Head of caudate nucleus (tissue), 42 donors: ENCODE measurements at places on chromosomes 6 and 20.

DNA sequence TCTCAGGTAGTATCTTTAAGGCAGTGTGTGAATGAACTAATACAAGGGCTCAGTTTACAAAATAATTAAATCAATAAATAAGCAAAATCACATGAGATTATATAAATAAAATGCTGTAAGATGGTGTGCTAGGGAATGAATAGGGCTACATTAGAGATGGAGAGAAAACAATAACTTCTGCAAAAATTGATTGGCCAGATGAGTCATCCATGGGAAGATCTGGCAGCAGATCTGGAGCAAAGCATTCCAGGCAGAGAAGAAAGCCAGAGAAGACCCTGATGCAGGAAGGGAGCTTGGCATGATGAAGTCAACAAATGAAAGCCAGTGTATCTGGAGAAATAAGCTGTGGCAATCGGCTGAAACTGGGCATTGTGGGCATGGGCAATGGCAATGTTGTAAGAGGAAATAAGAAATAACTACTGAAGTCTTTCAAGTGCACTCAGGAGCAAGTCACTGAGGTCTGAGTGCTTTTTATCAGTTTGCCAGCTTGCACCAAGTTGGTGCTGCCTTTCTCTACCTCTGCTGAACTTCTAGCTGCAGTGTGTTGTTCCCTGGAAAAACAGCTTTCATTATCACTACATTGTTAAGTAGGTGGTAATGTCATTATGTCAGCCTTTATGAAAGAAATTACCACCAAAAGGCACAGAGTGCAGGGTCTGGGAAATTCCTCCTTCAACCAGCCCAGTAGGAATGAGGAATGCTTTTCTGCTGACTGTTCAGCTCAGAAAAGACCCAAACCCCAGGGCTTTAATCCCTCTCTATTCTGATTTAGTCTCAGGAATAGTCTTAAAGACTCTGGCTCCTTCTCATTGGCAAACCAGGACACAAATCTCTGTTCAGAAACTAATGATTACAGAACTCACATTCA lies 231.6 kb downstream of the HTR1B start:
- no peak for DNase-seq

- DNase-seq, result no peak
Observed at GRCh38 chr6:163415620-163416556, 1.4 kb downstream of the QKI start.

- DNase-seq, result no peak
Observed at GRCh38 chr6:2796861-2797260, 31.7 kb downstream of the WRNIP1 start.

DNA sequence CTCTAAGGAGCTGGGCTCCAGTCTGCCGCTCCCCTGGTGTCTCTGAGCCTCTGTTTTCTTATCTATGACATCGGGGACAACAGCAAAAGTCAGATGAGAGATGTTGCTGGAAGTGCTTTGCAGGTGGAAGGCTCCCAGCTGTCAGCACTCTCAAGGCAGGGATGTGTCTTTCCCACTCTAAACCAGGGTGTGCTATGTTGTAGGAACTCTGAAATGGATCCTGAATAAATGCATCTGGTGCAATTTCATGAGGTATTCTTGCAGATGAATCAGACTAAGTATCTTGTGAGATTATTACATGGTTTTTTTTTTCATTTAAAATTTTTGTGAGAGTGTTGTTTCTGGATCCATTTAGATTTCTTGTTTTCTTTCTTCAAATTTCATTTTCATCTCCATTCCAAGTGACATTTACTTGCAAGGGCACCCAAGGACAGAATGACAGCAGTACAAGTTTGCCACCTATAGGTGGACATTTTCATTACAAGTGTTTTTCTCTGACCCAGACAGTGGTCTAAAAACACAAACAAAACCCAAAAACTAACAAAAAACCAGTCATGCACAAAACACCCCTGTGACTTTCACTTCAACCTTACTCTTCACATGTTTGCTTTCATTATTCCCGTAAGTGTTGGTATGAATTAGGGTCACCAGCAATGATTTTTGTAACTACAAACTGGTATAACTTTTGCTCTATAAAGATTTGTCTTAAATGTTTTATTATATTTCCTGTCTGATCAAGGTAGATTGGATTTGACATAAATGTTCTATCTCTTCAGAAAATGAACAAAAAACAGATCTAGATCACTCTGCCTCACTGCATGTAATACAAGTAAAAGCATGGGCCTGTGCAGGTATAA lies 14.7 kb upstream of the SIM1 start:
- no peak for DNase-seq

DNA sequence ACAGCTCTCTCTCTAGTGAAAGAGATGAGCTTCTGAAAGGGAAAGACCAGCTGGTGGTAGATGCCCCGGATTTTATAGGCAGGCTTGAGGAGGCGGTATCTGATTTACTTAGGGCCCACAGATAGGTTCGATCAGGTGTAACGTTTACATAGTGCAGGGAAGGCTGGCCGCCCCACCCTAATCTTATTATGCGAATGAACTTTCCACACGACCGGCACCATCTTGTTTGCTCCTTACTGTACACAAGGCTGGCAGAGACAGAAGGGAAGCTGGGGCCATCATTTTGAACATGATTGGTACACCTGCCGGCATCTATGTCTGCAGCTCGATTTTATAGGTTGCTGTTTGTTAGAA lies 212.0 kb upstream of the JARID2 start:
- no peak for DNase-seq

DNA sequence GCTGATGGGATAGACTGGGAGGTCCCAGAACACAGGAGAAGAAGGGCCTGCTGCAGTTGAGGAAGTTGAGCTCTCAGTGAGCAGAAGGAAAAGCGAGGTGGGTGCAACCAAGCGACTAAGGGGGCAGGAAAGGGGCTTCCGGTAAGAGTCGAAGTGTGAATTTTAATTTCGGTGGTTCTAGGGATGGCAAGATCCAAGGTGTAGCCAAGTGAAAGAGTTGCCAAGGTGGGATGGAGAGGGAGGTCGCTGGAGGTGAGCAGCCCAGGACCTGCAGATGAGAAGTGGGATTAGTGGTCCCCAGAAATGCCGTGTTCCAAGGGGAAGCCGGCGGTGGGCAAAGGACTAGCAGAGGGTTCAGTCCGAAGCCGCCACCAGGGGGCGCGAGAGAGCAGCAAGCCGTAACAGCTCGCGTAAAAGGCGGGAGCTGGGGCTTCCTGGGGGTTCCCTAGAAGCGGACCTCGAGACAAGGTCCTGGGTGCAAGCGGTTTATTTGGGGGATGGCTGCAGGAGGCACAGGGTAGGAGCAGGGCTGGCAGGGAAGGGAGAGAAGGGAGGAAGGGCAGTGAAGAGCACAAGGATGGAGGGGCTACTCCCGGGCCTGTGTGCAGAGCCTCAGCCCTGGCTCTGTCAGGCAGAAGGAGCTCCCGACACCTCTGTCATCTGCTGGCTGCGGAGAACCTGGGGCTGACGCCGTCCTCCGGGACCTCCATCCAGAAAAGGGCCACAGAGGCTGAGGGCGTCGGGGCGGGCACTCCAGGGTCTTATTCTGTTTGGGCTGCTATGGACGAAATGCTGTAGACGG lies 103.6 kb downstream of the PAX1 start:
- peak; percentile 79 for DNase-seq

DNA sequence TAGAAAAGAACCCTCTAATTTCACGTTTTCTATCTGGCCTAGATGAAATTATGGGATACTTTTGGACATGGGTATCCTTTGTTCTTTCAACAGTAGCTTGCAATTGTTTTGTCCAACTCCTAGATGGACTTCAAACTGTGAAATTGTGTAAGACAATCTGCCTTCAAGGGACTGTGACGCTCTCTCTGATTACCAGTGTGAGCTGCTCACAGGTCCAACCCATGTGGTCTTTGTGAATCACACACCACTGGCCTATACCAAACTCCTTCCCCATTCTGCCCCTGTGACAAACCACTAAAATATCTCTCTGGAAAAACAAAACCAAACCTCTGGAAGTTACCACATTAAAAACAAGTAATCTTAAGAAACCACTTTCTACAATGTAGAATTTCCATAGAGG lies 59.5 kb downstream of the NINL start:
- DNase-seq, result no peak

GRCh38 chr6:17986656-17987446 lies 584 bp downstream of the KIF13A start:
- DNase-seq, result peak; percentile 84

DNA sequence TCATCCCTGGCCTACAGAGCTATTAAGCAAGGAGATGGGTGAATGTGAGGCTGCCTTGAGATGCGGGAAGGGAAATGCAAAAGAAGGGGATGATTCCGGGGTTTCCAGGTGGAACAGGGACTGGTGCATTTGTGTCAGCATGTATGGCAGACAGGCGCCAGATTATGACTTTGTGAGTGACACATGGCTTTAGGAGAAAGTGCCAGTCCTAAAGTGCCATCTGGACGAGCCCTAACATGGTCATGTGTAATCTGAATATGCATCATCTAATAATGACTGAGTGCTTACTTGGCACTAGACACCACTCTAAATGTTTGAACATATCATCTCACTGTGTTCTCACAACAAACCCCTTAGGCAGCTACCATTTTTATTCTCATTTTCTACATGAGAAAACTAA lies 195.0 kb upstream of the TSHZ2 start:
- DNase-seq, result no peak

GRCh38 chr6:138873191-138873590 lies 77.3 kb downstream of the ECT2L start:
- DNase-seq, result no peak

DNA sequence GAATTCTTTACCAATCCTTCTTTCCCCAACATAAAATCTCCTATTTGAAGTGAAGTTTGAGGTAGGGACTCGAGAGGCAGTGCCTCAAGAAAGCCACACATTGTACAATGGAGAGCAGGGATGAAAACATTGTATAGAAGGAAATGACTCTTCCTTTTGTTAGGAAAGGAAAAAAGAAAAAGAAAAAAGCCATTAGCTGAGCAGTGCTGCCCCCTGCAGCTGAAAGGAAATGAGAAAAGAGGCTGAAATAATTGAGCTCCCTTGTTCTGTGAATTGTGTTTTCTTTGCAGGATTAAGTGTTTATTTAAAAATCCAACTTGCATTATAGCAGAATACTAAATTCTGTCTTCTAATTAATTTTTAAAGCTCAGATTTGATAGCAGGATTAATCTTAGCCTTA lies 162.9 kb upstream of the SASH1 start:
- peak; percentile 44 for DNase-seq

DNA sequence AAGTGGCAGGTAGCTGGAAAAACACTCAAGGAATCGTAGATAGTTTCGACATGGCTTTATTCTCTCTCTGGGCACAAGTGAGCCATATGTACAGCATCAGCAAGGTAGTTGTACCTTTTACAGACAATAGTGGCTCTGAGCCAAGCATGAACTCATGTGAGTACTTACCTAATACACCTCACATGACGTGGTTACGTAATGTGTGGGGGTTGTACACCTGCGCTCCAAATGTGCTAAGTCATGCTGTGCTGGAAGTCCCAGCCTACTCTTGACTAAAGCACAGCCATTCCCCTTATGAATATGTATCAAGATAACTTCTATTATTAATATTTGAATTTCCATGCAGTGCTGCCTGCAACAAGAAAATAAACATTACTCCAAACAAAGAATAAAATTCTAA lies 78.8 kb upstream of the HMGN3 start:
- peak; percentile 61 for DNase-seq

DNA sequence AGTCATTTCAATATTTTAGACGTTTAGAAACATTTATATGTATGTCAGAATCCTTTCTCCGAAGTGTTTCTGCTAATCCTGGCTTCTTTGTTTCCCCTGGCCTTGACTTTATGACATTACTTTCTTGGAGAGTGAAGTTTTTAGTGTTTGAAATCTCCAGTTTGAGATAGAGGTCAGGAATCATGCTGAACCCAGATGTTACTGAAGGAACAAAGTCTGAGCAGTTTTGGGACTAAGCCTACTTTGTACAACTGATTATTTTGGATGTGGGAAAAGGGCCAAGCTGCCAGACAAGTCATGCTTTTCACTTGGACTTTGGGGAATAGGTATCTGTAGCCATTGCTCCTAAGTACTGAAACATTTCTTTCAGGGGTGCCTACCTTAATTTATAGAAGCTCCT lies 2.3 kb downstream of the RNF144B start:
- DNase-seq, result no peak

DNA sequence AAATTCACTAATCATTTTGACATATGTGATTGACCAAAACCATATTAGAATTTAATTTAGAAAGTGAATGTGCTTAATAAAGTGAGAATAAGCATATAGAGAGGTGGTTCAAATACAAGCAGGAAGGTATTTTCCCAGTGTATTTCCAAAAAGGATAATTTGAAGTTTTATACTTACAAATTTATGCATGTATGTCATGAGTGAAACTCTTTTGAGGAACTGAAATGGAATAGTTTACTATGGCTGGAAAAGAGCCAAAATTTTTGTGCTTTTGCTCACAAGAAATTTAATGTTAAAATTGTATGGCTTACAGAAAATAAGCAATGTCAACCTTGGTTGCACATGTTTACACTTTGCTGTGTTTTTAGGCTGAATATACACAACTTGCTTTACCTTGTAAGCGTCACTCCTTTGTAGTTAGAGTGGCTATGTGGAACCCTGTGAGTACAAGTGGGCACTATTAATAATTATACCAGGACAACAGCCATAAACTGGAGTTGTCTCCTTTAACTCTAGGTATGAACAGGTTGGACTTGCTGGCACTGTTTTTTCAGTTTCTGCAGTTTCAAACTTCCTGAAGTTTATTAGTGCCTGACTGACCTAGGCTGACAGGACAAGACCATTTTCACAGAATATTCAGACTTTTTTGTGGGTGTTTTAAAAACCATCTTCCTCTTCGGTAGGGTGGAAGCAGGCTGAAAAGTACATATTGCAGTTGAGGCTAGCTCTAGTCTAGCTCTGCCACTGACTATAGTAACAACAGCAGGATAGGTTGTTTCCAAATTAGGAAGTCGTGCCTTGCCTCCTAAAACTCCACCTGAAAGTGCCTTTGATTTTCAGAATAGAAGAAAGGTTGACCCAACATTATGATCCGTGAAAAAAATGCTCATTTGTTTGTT lies 6.0 kb downstream of the AFDN start:
- no peak for DNase-seq

DNA sequence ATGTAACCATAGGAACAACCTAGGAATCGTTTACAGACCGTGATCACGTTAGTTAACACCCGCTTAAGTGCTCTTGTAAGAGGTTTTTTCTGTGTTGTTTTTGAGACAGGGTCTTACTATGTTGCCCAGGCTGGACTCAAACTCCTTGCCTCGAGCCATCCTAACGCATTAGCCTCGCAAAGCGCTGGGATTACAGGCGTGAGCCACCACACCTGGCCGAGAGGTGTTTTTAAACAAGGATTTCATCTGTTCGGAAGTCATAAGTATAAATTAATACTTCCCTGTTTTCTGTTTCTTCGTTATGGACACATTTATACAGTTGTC lies 727 bp downstream of the MRS2 start:
- DNase-seq, result no peak

DNA sequence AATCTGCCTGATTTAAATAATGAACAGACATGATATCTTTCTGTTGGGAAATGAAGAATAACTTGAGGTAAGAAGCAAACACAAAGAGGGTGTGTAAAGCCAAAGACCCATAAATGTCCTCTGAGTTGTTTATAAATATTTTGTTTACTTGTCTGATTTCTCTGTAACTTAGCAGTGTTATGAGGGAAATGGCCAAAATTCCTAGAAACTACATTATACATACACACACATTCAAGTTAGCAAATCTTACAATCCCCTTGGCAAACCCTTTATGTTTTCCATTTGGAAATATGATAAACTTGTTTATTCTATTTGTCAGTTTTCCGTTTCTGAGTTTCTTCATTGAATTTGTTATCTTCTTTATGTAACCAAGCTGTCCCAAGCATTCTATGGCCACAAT lies 81.4 kb upstream of the TCF21 start:
- DNase-seq, result no peak
